Astrocyte (in vitro differentiated cells and primary cell): ENCODE measurements at places on chromosomes 5 and 9.
A peak's percentile ranks its signal among the peaks of the same experiment; 100 is the strongest.

- H3K27ac ChIP-seq, result no peak overlapping the region
- H3K4me3 ChIP-seq, result no peak overlapping the region
- peaks cover 21% of the 10 kb centered on the region for H3K27me3 ChIP-seq
- no peaks in the 10 kb centered on the region for H3K4me1 ChIP-seq
Observed at GRCh38 chr9:132794730-132795380, 83.2 kb downstream of the AK8 start.

GRCh38 chr5:86124333-86124732 is 493.4 kb upstream of the COX7C start:
- H3K4me1 ChIP-seq, result no peaks in the 10 kb centered on the region
- H3K4me3 ChIP-seq, result no peak overlapping the region
- H3K27me3 ChIP-seq, result no peaks in the 10 kb centered on the region
- no peak overlapping the region for H3K27ac ChIP-seq

DNA sequence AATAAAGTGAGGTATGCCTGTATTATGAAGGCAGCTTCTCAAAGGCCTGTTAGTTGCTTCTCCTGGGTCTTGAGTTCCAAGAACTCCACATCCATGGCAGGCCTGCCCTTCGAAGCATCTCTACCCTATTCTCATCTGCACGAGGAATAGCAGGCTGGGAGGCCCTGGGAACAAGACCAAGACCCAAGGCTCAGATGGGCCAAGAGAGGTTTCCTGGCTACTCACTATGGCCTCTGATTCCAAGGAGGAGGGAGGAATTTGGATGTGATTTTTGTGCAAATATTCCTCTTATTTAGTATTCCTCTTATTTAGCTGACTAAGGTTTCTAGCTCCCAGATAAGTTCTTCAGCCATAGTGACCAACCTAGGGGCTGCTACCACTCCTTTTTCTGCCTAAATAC is 151.3 kb downstream of the SAXO1 start:
- H3K27me3 ChIP-seq, result no peaks in the 10 kb centered on the region
- H3K27ac ChIP-seq, result no peak overlapping the region
- peaks cover 4% of the 10 kb centered on the region for H3K36me3 ChIP-seq
- DNase-seq, result no peak
- H3K4me1 ChIP-seq, result no peaks in the 10 kb centered on the region

DNA sequence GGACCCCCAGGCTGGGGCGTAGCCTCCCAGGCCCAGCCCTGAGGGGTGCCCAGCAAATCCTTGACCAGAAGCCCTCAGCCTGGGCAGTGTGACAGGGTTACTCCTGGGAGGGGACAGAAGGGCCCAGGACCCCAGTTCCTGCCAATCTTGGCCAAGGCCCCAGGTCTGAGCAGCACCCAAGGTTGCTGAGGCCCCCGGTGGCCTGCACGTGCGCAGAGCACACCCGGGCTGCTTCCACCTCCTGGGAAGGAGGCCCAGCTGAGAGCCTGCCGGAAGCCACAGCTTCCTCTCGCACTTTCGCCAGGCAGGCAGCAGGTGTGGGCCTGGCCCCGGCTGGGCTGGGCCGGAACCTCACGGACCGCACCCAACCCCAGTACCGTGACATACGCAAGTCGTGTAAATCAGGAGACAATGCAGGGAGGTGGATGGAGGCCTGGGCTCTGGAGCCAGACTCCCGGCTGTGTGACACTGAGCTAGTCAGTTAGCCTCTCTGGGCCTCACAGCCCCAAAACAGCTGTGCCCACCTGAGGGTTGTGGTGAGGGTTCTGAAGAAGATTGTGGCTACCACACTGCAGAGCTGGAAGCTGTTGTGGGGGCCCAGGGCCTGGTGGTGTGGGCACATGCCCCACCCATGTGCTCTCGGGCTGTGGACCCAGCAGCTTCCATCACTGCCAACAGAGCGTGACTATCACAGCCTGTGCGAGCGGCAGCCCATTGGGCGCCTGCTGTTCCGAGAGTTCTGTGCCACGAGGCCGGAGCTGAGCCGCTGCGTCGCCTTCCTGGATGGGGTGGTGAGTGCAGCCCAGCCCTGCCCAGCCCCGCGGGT is 5.1 kb downstream of the GRK6 start:
- no peaks in the 10 kb centered on the region for H3K27me3 ChIP-seq
- H3K4me1 ChIP-seq, result peaks cover 8% of the 10 kb centered on the region
- H3K27ac ChIP-seq, result no peak overlapping the region
- no peak overlapping the region for H3K4me3 ChIP-seq

- DNase-seq, result peak; percentile 89
- H3K27me3 ChIP-seq, result no peaks in the 10 kb centered on the region
- H3K4me1 ChIP-seq, result peaks cover 36% of the 10 kb centered on the region
- H3K27ac ChIP-seq, result no peak overlapping the region
- no peak overlapping the region for H3K4me3 ChIP-seq
Observed at GRCh38 chr9:89021154-89021803, 30.0 kb downstream of the S1PR3 start.

DNA sequence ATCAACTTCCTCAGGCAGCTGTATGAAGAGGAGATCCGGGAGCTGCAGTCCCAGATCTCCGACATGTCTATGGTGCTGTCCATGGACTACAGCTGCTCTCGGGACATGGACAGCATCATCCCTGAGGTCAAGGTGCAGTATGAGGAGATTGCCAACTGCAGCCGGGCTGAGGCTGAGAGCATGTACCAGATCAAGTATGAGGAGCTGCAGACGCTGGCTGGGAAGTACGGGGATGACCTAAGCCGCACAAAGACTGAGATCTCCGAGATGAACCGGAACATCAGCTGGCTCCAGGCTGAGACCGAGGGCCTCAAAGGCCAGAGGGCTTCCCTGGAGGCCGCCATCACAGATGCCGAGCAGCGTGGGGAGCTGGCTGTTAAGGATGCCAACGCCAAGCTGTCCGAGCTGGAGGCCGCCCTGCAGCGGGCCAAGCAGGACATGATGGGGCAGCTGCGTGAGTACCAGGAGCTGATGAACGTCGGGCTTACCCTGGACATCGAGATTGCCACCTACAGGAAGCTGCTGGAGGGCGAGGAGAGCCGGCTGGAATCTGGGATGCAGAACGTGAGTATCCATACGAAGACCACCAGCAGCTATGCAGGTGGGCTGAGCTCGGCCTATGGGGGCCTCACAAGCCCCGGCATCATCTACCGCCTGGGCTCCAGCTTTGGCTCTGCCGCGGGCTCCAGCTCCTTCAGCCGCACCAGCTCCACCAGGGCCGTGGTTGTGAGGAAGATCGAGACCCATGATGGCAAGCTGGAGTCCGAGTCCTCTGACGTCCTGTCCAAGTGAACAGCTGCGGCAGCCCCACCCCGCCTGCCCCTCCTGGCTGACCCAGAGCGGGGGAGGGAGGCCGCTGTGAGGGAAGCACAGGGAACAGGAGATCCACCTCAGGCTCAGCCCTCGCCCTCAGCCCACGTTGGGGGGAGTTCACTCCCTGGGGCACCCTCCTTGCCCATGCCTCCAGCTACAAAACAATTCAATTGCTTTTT is 84.0 kb downstream of the SEC61B start:
- DNase-seq, result no peak
- H3K4me3 ChIP-seq, result no peak overlapping the region
- no peak overlapping the region for H3K27ac ChIP-seq
- H3K36me3 ChIP-seq, result no peaks in the 10 kb centered on the region
- H3K27me3 ChIP-seq, result no peaks in the 10 kb centered on the region

DNA sequence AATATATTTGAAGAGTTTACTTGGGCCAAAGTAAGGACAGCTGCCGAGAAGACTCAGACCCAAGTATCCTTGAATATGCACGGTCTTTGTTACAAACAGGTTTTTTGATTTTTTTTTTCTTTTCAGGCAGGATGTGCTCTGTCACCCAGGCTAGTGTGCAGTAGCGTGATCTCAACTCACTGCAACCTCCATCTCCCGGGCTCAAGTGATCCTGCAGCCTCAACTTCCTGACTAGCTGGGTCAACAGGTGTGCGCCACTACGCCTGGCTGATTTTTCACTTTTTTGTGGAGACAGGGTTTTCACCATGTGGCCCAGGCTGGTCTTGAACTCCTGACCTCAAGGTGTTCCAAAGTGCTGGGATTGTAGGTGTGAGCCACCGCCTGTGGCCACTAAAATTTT is 27.4 kb downstream of the JMY start:
- H3K4me3 ChIP-seq, result no peak overlapping the region
- DNase-seq, result no peak
- no peak overlapping the region for H3K27ac ChIP-seq
- no peaks in the 10 kb centered on the region for H3K27me3 ChIP-seq
- no peaks in the 10 kb centered on the region for H3K36me3 ChIP-seq
- no peaks in the 10 kb centered on the region for H3K4me1 ChIP-seq

DNA sequence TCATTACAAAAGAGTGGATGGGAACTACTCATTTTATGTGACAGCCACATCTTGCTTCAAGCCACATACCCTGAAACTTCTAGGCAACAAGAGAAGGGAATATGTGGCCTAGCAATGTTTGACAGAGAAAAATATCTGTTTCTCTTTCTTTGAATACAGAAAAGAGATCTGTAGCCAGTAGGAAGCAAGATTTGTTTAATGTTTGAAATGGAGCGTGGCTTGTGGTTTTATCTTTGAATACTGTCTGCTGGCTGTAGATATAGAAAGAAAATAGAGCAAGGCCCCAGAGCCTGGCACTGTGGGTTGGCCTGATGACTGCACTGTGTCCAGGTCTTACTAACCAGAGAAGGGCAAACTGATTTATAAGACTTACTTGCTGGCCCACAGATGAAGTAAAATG is 133.8 kb downstream of the ARHGEF28 start:
- no peaks in the 10 kb centered on the region for H3K27me3 ChIP-seq
- H3K4me1 ChIP-seq, result peaks cover 8% of the 10 kb centered on the region
- H3K27ac ChIP-seq, result no peak overlapping the region
- no peaks in the 10 kb centered on the region for H3K36me3 ChIP-seq
- no peak overlapping the region for H3K4me3 ChIP-seq
- peak; percentile 45 for DNase-seq

DNA sequence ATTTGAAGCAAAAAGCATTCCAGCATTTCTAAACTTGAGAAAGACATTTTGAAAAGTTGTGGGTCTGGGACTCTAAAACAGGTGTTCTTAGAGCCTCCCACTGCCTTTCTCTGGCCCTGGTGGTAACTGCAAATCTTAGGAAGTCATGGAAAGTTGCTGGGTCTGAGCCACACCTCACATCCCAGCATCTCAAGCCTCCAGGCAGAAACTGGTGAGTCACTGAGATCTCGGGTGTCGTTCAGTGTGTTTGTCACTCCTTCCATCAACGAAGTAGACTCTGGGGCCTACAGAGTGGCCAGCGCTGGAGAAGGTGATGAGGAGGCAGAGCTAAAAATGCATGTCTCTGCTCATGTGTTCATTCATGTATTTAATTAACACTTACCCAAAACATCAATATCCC is 59.6 kb upstream of the C5orf58 start:
- H3K27ac ChIP-seq, result no peak overlapping the region
- no peak overlapping the region for H3K4me3 ChIP-seq
- H3K4me1 ChIP-seq, result no peaks in the 10 kb centered on the region
- DNase-seq, result peak; percentile 39
- no peaks in the 10 kb centered on the region for H3K27me3 ChIP-seq

DNA sequence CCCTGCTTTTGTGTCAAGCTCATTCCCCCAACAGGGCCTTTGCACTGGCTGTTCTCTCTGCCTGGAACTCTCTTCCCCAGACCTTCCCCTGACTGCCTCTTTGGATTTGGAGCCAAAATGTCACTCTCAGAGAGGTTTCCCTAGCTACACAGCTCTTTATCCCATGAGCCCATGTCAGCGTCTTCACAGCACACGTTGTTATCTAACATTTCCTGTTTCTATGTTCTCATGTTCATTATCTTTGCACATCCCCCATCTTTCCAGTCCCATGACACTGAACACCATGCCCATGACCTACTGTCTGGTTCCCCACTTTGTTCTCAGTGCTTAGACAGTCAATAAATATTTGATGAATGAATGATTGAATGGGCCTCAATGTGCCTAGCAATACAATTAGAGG is 26.3 kb upstream of the ARSI start:
- H3K4me3 ChIP-seq, result no peak overlapping the region
- H3K4me1 ChIP-seq, result no peaks in the 10 kb centered on the region
- no peaks in the 10 kb centered on the region for H3K36me3 ChIP-seq
- no peaks in the 10 kb centered on the region for H3K27me3 ChIP-seq

- DNase-seq, result peak; percentile 72
- peaks cover 24% of the 10 kb centered on the region for H3K4me1 ChIP-seq
Observed at GRCh38 chr5:14806456-14806855, 65.1 kb downstream of the ANKH start.

DNA sequence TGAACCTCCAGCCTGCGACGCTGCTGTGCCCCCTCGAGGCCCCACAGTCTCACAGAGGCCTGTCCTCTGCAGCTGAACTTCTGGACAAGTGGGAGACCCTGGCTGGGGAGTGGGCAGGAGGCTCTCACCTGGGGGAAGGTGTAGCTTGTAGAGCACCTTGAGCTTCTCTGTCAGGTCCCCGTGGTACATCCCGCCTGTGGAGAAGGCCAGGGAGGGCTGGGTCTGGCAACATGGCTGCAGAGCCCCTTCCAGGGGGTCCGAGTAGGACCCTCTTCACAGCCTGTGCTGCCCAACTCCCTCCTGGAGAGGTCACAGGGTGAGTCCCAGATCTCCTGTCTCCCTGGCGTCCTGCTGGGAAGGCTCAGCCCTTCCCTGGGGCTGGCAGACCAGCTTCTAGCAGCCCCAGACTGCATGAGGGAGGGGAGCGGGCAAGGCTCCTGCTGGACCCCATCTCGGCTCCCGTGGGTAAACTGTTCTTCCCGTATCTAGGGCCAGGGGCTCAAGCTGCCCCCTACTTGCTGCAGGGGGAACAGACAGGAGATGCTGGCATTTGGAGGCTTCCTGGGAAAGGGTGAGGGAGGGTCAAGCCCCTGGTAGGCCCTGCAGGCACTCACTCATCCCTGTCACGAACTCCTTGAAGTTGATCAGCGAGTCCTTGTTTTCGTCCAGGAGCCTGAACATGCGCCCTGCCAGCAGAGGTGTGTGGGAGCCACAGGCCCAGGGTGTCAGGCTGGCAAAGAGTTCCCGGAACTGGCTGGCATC is 11.2 kb upstream of the MRNIP start:
- H3K4me3 ChIP-seq, result no peak overlapping the region
- H3K27me3 ChIP-seq, result no peaks in the 10 kb centered on the region
- no peaks in the 10 kb centered on the region for H3K4me1 ChIP-seq
- H3K36me3 ChIP-seq, result peaks cover 14% of the 10 kb centered on the region
- DNase-seq, result no peak

- no peak for DNase-seq
- H3K27me3 ChIP-seq, result no peaks in the 10 kb centered on the region
- no peak overlapping the region for H3K27ac ChIP-seq
- no peak overlapping the region for H3K4me3 ChIP-seq
- no peaks in the 10 kb centered on the region for H3K36me3 ChIP-seq
Observed at GRCh38 chr9:70566751-70567150, 152.3 kb upstream of the KLF9 start.

- no peak overlapping the region for H3K27ac ChIP-seq
- no peak for DNase-seq
- no peak overlapping the region for H3K4me3 ChIP-seq
- no peaks in the 10 kb centered on the region for H3K27me3 ChIP-seq
Observed at GRCh38 chr5:31954091-31954490, 220.0 kb downstream of the GOLPH3 start.
